Activated CD8-positive, alpha-beta memory T cell treated with anti-CD3 and anti-CD28 coated beads for 4 hours (primary cell): ENCODE measurements at places on chromosomes 2 and 18.

DNA sequence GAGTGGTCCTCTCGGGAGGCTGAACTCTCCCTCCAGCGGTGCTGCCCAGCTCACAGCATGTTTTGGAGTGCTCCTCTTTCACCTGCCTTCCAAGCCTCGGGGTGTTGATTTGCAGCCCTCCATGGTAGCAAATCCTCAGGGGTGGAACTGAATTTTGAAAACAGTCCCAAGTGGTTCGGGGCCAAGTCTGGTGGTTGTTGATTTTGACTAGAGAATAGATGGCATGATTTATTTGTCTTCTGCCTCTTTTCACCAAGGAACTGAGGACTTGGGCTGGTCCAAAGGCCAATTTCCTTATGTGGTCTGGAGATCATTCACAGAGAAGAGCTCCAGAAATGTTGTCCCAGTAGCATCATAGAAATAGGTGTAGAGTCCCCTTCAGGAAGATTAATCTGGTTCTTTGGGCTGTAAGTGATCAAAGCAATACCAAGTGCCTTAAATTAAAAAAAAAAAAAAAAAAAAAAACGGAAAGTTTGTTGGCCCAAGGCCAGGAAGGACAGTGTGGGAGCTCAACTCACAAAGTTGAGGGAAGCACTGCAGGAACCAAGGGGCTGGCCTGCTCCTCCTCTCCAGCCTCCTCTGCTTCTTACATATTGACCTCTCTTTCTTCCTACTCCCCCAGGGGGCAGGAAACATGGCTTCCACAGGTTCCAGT, 2.5 kb upstream of the DES start:
- DNase-seq: no peak

DNA sequence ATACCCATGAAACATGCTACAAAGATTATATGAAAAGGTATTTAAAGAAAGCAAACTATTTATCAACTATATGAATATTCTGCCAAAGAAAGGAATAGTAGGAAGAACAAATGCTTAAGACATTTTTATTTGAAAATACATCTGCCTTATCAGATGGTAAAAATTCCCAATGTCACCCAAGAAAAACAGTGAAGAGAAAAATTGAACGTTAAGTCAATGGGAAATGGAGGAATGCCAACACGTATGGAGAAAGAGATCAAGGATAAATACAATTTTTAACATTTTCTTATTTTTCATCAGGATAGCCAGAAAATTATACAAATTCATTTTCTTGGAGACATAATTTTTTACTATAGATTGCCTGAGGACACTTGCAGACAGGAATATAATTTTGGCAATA, 394.2 kb downstream of the ZEB2 start:
- DNase-seq: no peak

DNA sequence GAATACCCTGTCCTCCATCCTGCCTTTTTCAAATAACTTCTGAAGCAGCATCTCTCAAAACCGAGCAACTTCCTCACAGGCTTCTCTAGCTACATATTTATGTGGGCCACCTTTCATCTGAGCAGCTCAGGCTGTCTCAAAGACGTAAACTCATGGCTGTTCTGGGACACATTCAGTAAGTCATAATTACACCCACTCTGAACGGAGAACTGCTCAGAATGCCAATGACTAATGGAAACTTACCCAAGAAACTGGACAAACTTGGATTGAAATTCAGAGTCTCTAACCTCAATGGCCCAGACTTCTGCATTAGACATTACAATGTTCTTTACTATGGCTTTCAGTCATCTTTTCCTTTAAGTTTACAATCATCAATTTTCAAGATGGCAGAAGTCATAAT, 145.2 kb downstream of the RAD51AP2 start:
- no peak for DNase-seq

GRCh38 chr2:160940271-160940670, 220.0 kb upstream of the TANK start:
- DNase-seq: no peak

DNA sequence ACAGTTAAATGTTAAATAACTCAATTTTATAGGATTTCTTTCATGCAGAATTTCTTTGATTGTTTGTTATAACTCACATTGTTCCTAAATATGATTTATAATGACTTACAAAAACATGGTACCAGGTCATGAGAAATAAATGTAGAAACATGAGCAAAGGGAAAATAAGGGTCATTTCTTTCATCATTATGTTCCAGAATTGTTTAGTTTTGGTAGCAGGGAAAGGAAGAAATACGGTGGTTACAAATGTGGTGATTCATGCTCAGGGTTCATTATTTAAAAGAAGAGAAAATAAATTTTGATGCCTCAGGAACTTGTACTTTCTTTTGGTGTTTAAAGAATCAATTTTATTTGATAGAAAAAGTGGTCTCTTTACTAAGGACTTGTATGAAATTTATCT, 4.4 kb downstream of the LYPD6B start:
- DNase-seq: no peak

GRCh38 chr2:221485503-221485870, 86.6 kb downstream of the EPHA4 start:
- DNase-seq: no peak

DNA sequence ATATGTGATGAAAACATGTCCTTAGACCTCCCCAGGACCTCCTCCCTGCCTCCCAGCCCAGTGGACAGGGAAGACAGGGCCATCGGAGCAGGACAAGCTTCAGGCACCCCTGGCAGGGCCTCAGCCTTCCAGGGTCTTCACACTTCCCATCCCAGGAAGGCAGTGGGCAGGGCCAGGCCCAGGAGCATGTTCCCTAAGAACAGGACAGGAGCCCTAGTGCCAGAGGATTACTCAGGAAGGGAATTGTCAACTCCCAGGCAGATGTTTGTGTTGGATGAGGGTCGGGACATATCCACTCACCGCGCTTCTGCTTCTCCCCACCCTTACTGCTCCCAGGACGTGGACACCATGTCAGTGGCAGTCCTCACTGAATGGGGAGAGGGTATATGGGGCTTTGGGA, 138.9 kb downstream of the TNS1 start:
- DNase-seq: no peak

DNA sequence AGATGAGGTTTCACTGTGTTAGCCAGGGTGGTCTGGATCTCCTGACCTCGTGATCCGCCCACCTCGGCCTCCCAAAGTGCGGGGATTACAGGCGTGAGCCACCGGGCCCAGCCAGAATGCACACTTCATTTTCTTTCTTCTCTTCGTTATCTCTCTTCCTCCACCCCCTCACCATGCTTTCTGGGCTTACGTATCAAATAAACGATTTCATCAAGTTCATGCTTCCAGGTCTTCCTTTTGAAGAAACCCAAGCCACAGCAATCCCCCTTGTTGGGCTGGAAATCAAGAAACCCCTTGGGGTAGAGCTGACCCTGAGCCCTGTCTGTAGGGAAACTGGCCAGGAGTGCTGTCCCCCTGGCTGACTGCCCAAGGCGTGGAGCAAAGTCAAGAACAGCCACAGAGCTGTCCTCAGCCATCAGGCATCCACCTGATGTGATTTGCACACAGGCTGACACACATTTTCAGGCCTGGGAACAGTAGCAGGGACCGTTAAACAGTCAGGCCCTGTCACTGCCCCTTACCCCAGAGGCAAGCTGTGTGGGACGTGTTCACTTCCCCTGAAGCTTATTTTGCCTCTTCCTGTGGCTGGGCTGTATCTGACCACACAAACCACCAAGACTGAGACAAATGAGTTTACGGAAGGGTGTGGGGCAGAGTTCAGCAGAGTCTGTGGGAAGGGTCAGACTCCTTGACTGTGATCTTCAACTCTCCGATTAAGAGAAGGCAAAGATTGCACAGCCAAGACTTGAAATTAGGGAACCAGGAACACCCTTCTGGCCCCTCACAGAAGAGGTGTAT, 15.1 kb upstream of the NMUR1 start:
- peak; percentile 50 for DNase-seq

- no peak for DNase-seq
Observed at GRCh38 chr2:180578441-180578840, 402.0 kb upstream of the UBE2E3 start.

GRCh38 chr2:86176597-86176996, 18.7 kb downstream of the IMMT start:
- no peak for DNase-seq

GRCh38 chr2:57821088-57821487, 225.5 kb upstream of the VRK2 start:
- DNase-seq: no peak

- no peak for DNase-seq
Observed at GRCh38 chr2:14524803-14525080, 107.8 kb upstream of the LRATD1 start.

GRCh38 chr2:216925636-216926366, 65.9 kb upstream of the TNP1 start:
- no peak for DNase-seq

DNA sequence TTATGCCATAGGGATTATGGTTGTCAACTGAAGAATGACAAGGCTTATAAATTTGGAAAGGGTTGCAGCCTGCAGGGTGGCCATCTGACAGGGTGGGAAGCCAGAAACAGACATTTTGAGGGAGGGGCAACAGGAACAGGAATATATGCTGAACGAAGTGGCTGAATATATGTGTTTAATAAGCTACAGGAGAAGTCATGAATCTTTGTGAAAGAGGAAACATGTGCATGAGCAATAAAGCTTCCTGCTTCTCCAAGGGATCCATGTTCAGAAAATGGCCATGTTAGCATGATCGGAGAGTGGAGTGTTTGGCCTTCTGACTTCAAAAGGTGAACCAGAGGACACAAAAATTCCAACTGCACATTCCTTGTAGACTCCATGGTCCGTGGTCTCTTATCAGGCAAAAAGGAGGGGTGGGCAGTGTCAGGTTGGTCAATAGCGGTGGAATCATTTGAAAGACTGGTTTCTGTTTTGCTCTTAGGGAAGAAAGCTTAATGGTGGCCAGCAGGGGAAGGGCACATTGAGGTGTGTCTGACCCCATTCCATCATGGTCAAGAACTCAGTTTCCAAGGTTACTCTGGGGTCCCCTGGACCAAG, 144.1 kb downstream of the SOCS6 start:
- no peak for DNase-seq

DNA sequence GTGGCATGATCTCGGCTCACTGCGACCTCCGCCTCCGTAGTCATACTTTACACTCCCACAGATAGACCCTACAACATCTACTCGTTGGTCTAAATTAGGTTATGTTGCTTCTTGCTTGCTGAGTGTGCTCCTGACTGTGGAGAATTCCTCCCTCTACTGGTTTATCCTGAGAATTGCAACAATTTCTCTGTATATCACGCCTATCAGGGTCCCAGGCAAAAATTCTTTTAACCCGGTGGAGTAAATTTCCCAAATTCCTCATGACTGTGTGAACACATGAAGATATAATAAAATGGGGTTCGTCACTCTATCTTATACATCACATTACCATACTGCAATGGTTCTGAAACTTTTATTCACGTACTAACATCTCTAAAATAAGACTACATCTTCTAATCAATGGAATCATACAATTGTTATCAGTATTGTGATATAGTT, 156.7 kb downstream of the EVA1A start:
- DNase-seq: no peak

- no peak for DNase-seq
Observed at GRCh38 chr2:85754313-85755095, 713 bp downstream of the ATOH8 start.

- DNase-seq: peak; percentile 19
Observed at GRCh38 chr2:159615367-159616285, 722 bp downstream of the BAZ2B start.

- DNase-seq: no peak
Observed at GRCh38 chr2:177989029-177989885, 83.3 kb downstream of the PDE11A start.

GRCh38 chr2:88521445-88522073, 69.1 kb upstream of the FOXI3 start:
- no peak for DNase-seq

- no peak for DNase-seq
Observed at GRCh38 chr2:163044114-163044513, 205.5 kb upstream of the KCNH7 start.

DNA sequence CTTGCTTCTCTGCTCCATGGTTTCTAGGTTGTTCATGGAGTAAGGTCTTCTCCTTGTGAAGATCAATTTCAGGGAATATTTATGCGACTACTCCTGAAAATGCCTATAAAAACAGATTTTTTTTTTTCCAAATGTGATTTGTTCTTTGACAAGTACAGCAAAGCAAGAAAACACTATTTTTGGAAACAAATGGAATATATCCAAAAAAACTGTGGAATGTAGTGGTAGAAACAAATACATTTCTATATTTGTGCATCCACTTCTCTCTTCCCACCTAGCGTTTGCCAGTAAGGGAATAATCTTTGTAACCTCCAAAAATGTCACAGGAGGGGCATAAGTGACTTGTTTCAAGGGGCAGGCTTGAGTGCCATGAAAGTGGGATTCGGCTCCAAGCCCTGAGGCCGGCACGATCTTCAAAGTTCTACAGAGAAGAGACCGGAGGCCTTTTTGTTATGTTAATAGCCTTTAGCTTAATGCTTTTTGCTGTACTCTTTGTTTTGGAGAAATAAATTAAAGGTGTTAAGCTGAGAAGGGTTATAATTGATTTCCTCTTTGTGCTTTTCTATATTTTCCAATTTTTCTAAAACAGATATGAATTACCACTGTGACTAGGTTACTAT, 200.6 kb downstream of the NRP2 start:
- DNase-seq: no peak

- no peak for DNase-seq
Observed at GRCh38 chr2:177078416-177078815, 134.2 kb upstream of the HNRNPA3 start.

DNA sequence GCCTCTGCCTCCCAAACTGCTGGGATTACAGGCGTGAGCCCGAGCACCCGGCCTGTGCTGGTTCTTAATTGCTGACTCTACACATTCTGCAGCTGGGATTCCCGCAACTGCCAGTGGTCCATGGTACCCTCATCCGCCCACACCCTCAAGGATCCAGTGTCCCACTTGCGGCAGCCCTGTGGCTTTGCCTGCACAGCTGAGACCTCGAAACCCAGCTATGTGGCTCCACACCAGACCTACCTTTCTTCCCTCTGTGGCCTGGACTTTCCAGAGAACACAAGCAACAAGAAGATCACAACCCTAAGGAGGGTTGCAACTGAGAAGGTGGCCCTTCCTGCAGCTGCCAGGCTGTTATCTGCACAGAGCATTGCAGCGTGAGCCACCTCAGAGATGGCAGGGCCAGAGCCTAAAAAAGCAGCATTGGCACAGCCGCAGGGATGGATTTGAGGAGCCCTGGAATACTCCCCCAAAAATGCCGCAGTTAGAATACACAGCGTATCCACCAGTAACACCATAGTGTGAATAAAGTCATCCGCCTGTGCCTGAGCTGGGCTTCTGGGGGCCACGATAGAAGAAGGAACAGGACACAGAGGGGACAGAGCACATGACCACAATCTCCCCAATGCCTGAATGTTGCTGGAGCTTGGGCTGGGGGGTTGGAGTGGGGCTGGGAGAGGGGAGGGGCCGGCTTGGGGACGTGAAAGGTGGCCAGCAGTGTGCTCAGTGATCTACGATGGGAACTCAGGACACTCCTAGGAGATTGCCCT, 1.9 kb downstream of the GPR55 start:
- no peak for DNase-seq

DNA sequence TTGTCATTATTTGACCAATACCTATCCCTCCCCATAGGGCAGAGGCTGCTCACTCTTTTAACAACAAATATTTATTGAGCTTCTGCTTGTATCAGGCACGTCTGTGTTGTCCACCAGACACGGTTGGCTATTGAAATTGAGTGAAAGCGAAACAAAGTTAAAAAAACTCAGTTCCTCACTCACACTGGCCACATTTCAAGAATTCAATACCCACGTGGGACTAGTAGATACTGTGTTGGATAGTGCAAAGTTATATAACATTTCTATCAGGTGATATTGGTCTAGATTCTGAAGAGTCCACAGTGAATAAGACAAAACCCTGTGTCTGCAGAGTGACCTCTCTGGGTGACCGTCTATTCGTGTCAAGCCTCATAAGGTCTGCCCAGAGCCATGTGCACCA, 43.9 kb upstream of the GALR1 start:
- no peak for DNase-seq

- DNase-seq: no peak
Observed at GRCh38 chr18:64017870-64018269, 48.0 kb downstream of the SERPINB8 start.
